ENCODE measurements at places on chromosomes 16 and 17. TPM values are rescaled to one million over a fixed set of nuclear protein-coding genes. Genes with fewer than 3 reads are reported as not detected.
A peak's percentile ranks its signal among the peaks of the same experiment; 100 is the strongest.

The EPX gene
- total RNA-seq, result 0.27 TPM

The MT1M gene
- total RNA-seq, result not detected

GRCh38 chr17:79080761-79081290, 6.2 kb downstream of the ENGASE start:
- DNase-seq, result no peak

The PHOSPHO1 gene
- total RNA-seq, result 0.50 TPM

GRCh38 chr17:65559804-65560627, 1.4 kb downstream of the AXIN2 start:
- no peak for DNase-seq

- peak; percentile 96 for DNase-seq
Observed at GRCh38 chr16:17964196-17964595, 372.3 kb downstream of the NPIPA8 start.

The SLC13A2 gene
- not detected for total RNA-seq

The RAB26 gene
- total RNA-seq, result 0.40 TPM

- DNase-seq, result no peak
Observed at GRCh38 chr16:4071686-4072561, 44.3 kb downstream of the ADCY9 start.

DNA sequence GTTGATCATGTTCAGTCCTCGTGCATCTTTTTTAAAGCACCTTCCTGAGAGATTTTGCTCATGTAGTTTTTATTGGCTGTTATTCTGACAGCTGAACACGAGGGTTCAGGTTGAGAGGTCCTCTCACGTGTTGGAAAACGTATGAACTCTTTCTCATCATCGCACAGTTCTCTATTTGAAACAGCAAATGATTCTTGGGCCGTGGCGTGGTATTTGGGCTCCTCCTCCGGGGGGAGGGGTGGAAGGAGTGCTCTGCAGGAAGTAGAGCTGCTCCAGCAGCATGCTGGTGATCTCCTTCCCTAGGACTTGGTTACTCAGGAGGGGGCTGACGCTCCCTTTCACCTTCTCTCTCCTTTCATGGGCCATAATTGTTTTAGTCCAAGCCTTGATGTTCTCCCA, 70.4 kb downstream of the KSR1 start:
- peak; percentile 28 for DNase-seq

DNA sequence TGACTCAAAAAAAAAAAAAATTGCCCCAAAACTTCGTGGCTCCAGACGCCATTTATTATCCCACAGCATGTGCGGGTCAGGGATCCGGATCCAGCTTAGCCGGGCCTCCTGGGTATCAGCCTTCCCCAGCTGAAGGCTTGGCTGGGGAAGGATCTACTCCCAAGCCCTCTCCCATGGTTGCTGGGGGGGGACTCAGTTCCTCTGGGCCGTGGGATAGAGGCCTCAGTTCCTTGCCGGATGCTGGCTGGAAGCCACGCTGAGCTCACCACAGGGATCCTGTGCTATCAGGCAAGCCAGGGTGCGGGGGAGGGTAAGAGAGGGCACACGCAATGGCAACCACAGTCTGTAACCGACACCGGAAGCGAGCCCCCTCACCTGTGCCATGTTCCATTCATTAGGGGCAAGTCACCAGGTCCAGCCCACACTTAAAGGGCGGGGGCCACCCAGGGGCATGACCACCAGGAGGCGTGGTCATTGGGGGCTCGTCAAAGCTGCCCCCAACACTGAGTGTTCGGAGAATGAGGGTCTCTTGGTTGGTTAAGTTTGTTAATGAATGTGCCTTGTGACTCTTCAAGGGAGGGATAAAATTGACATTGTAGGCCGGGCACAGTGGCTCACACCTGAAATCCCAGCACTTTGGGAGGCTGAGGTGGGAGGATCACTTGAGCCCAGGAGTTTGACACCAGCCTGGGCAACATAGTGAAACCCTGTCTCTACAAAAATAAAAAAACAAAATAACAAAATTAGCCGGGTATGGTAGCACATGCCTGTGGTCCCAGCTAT, 210.0 kb upstream of the GSE1 start:
- no peak for DNase-seq

- DNase-seq, result no peak
Observed at GRCh38 chr17:80727409-80727755, 182.7 kb downstream of the RPTOR start.

DNA sequence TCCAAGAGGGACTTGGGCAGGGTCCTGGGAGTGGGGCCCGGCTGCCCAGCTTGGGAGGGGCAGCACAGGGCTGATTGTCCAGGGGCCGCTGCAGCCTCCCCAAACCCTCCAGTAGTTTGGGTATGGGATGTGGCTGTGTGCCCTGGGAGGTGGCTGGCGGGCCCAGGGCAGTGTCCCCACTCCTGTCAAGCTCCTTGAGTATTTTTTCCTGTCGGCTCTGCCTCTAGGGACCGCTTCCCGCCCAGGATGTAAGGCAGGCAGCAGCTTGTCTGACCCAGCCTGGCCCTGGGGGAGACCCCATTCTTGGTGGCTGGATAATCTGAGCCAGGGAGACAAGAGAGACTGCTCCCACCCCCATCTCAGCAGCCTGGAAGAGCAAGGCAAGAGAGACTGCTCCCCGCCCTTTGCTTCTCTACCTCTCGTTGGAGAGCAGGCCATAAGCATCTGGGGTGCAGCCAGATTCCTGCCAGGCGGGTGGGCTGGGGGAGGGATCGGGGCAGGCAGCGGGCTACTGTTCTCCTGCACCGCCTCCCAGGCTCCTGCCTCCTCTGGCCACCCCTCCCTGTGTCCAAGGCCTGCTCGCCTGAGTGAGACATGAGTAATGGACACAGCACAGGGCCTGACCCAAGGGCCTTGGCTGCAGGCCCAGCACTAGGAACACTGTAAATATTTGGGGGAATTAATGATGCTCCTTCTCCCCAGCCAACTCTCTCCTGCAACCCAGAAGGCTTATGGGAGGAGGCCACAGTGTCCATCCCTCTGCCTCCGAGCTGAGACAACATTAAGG, 18.4 kb upstream of the ITGA3 start:
- no peak for DNase-seq

DNA sequence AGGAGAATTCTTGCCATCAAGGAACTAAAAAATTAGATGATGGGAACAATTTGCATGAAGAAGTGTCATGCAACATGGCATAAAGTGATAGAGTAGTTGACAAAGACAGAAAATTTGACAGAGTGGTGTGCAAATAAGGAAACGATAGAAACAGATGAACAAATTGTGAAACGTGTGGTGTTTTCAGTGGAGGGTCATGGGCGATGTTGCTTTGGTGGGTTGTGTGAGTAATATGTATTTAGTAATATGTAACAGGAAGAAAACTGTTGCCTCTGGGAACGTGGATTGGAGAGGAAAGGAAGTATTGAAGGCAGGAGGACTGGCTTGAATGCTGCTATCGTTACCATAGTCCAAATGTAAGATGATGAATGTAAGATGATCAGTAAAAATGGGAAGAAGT, 3.6 kb downstream of the COX10 start:
- DNase-seq, result no peak

- no peak for DNase-seq
Observed at GRCh38 chr16:2843526-2843925, 13.4 kb downstream of the ZG16B start.

GRCh38 chr16:85329059-85329812, 217.0 kb upstream of the CIBAR2 start:
- no peak for DNase-seq

The MYH13 gene
- total RNA-seq, result not detected

DNA sequence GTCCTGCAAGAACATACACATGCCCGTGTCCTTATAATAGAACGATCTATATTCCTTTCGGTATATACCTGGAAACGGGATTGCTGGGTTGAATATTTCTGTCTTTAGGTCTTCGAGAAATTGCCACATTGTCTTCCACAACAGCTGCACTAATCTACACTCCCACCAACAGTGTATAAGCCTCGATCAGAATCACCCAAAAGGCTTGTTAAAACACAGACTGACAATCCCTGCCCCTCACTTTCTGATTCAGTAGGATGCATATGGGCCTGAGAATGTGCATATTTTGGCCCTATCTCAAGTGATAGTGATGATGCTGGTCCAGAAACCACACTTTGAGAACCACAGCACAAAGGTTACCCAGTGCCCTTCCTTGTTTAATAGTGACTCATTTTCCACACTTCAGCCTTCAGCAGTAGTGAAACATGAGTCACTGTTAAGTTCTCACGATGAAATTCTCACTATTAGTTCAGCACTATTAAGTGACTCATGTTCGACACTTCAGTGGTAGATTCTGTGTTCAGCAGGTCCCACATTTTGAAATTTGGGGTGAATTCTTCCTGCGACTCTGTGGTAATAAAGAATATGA, 215.6 kb downstream of the GRIN2A start:
- no peak for DNase-seq

The LRRC75A gene
- 5.1 TPM for total RNA-seq

- DNase-seq, result peak; percentile 45
Observed at GRCh38 chr17:16378636-16379282, 2.1 kb upstream of the UBB start.

DNA sequence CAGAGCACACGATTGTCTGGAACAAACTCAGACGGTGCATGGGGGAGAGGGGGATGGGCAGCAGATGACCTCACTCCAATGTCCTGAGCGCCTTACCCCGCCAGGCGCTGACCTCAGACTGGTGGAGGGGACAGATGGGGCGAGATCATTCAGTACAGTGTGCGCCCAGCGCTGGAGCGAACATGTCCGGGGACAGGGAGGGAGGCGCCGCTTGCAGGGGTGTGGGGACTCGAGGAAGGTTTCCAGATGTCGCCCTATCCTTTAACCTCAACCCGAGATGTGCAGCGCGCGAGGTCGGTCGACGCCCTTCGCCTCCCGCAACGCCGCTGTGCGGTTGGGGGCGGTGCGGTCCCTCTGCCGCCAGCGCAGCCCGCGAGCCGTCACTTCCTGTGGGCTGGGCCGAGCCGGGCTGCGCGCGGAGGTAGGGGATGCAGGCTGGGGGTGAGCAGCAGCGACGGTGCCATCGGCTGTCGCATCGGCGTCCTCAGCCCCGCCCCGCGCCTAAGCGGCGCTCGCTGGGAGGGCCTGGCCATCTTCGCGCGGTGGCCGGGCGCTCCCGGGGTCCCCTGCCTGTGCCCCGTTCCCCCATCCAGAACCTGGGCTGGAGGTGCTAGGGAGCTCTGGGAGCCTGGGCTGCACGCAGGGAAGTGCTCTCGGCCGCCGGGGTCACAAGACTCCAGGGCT, 5.3 kb upstream of the CDR2L start:
- peak; percentile 61 for DNase-seq

The MYH10 gene
- 73.4 TPM for total RNA-seq

GRCh38 chr17:76255801-76256429, 9.2 kb upstream of the UBALD2 start:
- no peak for DNase-seq

The ABCC3 gene
- not detected for total RNA-seq

- DNase-seq, result no peak
Observed at GRCh38 chr17:59725691-59726090, 18.2 kb downstream of the VMP1 start.

The AOC2 gene
- total RNA-seq, result 0.69 TPM

The CA10 gene
- total RNA-seq, result not detected

The GTF3C1 gene
- 33.9 TPM for total RNA-seq

- peak; percentile 56 for DNase-seq
Observed at GRCh38 chr16:85428168-85428898, 184.8 kb upstream of the GSE1 start.

DNA sequence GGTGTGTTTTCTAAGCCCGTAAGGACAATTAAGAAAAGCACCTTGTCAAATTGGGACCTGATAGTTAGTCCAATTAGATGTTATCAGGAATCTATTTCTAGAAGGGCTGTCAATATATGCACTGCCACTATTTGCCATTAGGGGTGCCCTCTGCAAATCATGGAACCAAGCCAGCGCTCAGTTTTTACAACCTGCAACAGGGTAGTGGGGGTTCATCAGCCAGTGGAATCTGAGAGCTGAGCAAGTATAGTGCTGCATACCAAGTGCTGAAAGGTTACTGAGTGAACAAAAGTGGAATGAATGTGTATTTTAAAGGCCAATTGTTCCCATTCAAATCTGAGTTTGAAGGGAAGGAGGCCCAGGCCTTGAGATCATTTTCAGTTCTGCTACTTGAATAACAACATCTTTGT, 10.4 kb downstream of the PRR11 start:
- peak; percentile 94 for DNase-seq

DNA sequence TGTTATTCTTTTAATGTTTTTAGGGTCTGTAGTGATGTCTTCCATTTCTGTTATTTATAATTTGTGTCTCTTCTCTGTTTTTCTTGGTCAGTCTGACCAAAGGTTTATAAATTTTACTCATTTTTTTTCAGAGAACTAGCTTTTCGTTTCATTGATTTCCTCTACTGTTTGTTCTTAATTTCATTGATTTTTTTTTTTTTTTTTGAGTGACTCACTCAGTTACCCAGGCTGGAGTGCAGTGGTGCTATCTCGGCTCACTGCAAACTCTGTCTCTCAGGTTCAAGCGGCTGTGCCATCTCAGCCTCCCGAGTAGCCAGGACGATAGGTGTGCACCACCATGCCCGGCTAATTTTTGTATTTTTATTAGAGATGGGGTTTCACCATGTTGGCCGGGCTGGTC, 12.6 kb upstream of the UBTF start:
- no peak for DNase-seq

The ASGR2 gene
- not detected for total RNA-seq

DNA sequence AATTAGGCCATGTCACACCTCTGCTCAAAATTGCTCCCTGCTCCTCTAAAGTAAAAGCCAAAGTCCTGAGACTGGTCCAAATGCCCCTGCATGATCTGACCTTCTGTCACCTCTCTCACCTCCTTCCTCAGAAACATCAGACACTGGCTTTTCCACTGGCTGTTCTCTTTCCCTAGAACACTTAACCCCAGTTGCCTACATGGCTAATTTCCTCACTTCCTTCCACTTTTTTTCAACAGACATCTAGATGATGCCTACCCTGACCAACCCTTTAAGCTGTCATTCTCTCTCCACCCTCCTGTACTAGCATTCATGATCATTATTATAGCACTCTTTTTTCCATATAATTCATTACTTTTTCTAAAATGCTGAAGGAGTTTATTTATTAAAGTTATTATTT, 31.0 kb downstream of the CCT6B start:
- DNase-seq, result no peak

GRCh38 chr17:64096037-64096436, 33.9 kb downstream of the ERN1 start:
- no peak for DNase-seq

The ORMDL3 gene
- 32.4 TPM for total RNA-seq

Data from SK-MEL-5 (cell line).